Activated CD4-positive, alpha-beta T cell treated with anti-CD3 and anti-CD28 coated beads, Interleukin-2, amount 50 U/mL, for 16 hours (primary cell): ENCODE measurements at places on chromosomes 1 and 21.

- DNase-seq = no peak
Observed at GRCh38 chr1:232308616-232309015, 321.3 kb downstream of the SIPA1L2 start.

GRCh38 chr1:26684763-26685508 lies 10.9 kb upstream of the ARID1A start:
- DNase-seq = no peak

DNA sequence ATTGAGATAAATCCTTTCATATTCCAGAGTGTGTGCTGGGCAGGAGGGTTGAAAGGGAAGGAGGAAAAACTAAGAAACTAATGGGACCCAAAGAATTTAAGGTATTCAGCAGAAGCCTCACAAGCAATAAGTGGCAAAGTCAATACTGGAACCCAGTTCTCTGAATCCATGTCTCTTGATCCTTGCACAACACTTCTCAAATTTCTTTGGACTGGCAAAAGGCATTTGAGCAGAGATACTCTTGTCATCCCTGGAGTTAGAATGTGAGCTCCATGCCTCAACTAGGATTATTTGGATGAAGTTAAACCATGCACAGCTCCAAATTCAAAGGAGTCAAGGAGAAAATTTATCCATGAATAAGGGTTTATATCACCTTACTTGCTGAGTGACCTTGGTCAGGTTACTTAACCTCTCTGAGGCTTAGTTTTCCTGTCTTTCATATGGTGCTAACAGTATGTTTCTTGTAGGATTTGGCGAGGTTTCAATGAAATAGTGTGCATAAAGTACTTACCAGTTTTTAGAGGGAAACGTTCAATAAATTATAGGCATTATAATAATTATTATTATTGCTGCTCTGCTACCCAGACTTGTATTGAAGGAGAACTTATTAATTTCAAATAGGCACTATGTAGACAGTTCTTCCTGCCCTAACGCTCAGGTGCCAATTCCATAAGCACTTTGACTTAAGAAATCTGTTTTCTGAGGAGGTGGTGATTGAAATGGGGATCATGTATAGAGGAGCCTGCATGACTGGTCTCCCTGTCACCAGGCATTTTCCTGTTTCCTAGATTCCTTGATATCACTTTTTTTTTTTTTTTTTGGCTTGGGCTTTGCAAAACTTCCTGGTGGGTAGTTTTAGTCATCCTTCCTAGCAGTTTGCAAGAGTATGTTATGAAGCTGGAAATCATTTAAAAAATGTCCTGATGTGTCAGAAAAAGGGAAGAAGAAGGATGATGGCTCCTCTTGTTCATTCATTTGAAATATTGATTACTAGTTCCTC lies 125.0 kb upstream of the JUN start:
- DNase-seq = no peak

DNA sequence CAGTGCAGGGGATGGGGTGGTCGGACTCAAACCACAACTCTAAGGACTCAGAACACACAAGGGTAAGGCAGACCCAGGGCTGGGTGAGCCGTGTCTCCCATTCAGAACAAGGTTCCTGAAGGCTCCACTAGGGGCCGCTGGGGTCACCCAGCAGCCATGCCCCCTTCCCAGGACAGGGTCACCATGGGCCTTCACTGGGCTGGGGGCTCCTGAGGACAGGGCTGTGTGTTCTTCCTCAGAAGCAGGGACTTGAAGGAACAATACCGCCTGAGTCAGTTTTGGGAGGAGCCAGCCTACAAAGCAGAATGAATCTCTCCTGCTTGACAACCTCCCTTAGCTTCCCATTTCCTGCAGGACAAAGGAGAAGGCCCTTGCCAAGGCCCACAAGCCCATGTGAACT lies 15.4 kb downstream of the RIMS3 start:
- DNase-seq = no peak

DNA sequence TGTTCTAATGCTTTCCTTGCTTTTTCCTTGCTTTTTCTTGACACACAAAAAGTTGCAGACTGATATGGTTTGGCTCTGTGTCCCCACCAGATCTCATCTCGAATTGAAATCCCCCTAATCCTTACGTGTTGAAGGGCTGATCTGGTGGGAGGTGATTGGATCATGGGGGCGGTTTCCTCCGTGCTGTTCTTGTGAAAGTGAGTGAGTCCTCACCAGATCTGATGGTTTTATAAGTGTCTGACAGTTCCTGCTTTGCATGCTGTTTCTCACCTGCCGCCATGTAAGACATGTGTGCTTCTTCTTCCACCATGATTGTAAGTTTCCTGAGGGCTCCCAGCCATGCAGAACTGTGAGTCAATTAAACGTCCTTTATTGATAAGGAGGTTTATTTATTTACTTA lies 11.3 kb downstream of the SPATA17 start:
- no peak for DNase-seq

DNA sequence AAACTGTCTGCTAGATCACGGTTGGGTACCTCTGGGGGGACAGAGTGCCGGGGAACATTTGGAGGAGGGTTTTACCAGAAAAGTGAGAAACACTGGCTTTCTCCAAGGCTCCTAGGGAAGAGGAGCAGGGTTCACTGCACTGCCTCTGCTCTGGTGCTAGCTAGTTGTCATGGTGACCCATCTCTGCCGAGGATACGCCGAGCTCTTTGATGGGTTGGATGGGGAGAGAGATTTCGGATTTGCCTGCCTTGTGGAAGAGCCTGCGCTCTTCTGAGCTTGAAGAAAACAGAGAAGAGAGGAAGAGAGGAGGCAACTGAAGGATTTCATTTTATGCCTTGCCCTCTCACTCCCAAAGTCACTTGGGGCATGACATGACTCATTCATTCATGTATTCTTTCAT lies 92.1 kb downstream of the NAV1 start:
- DNase-seq = no peak

GRCh38 chr1:45685308-45686014 lies 872 bp downstream of the GPBP1L1 start:
- DNase-seq = no peak

DNA sequence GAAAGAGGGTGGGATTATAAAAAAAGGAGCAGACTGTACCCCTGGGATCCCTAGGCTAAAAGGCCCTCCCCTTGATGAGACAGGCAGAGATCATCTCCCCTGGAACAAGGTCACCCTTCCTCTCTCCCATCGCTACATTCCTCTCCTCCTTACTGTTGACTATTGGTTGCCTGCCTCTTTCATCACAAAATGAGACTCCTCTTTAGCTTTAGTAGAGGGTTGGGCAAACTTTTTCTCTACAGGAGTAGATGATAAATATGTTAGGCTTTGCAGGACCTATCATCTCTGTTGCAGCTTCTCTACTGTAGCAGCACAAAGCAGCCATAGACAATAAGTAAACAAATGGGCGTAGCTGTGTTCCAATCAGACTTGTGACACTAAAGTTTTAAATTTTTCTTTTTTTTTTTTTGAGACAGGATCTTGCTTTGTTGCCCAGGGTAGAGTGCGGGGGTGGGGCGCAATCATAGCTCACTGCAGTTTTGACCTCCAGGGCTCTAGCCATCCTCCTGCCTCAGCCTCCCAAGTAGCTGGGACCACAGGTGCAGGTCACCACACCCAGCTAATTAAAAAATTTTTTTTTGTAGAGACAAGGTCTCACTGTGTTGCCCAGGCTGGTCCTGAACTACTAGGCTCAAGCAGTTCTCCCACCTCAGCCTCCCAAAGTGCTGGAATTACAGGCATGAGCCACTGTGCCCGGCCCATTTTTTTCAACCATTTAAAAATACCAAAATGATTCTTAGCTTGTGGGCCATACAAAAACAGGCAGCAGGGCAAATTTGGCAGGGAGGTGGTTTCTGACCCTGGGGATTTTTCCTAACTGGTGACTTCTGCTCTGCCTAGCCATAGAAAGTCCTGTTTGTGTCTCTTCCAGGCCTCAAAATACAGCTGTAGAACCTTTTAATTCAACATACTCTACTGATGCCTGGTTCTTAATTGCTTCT lies 15.1 kb downstream of the MCL1 start:
- DNase-seq = no peak

DNA sequence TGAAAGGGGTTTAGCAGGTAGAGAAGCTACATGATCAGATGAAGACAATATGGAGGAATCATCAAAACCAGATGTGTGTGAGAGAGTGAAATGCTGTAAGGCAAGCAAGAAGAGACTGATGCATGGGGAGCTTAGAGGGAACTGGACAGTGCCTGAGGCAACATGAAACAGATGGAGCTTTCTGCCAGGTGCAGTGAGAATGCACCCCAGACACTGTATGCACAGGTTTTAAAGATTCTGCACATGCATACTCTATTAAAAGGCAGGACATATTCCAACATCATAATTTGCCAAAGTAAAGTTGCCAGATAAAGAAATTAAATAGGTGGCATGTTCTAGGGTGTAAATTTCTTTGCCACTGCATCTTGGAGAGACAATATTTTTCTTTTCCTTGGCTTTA lies 200.1 kb downstream of the AMY1C start:
- no peak for DNase-seq

DNA sequence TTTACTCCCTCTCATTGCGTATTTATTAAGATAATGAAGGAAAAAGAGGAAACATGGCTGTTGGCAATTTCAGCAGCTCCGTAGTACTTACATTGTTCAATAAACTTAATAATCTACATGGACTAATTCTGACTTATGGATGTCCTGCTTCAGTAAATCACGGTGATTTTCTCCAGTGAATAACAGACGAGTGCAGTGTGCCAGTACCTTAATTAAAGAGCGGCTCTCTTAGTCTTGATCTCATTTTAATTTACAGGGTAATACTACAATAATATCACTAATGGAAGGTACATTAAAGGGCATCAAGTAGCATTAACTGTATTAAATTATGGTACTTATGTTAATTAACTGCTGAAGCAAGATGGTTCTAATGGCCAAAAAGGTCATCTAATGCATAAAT lies 187.2 kb downstream of the NTNG1 start:
- no peak for DNase-seq

- peak; percentile 71 for DNase-seq
Observed at GRCh38 chr1:21607549-21608529, 61.3 kb downstream of the RAP1GAP start.

DNA sequence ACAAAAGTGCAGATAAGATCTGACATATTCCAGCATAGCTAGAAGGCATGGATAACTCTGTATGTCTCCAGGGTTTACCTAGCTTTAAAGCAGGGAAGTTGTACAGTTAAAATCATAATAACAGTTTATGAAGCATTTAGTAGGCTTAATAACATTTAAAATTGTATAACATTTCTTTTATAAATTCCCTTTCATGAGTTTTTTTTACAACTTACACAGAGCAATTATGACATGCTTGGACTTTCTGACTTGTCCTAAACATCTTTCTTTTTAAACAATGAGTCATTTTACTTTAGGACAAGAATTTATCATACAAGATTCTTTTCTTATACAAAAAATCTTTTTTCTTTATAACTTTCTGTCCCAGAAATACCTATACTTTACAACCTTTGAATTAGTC lies 408.5 kb upstream of the NEGR1 start:
- DNase-seq = no peak
